ENCODE measurements at places on chromosomes 12 and 14.

- DNase-seq = no peak
These were observed 23.4 kb downstream of the ASPG start for GRCh38 chr14:104108570-104109541.

DNA sequence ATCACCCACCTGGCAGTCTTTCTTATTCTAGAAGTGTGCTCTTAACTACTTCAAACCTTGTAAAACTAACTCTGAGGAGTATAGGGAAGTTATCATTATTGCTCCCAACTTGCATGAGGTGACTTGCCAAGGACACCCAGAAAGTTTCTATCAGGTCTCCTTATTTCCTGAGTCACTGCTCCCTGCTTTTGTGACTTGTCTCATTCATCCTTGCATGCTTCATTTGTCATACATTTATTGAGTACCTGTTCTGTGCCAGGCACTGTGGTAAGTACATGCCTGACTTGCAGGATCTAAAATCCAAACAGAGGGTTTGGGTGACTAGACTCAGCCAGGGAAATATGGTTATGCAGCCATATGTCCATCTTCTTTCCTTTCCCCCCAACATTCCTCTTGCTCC lies 25.5 kb downstream of the CFAP251 start:
- DNase-seq = no peak

- DNase-seq = no peak
These were observed 38.1 kb upstream of the PIWIL1 start for GRCh38 chr12:130299574-130299973.

DNA sequence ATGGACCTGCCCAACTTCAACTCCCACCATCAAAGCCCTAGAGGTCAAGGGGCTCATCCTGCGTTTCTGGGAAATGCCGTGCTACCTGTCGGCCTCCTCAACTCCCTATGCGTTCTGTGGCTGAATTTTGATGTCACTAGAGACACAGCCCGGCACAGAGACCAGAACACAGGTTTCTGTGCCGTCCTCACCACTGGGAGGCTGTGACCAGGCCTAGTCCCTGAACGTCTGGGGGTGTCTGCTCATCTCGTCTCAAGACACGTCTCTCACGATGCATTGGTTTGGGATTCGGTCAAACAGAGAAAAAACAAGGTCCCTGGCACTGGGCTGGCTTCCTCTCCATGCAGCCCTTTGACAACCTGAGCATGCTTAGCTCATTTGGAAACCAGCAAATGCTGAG lies 33.5 kb downstream of the SLC15A4 start:
- DNase-seq = no peak

- DNase-seq = no peak
These were observed 6.7 kb downstream of the FAM222A start for GRCh38 chr12:109720152-109720856.

GRCh38 chr14:72709916-72710611 lies 183.8 kb downstream of the DPF3 start:
- no peak for DNase-seq

- peak; percentile 34 for DNase-seq
These were observed at the start of gene RAB15 for GRCh38 chr14:64971943-64972791. RAB15 (minus strand) TSS chr14:64972336; CDS start chr14:64972076, 260 bp downstream.

GRCh38 chr12:127607146-127607725 lies 659.7 kb upstream of the TMEM132C start:
- no peak for DNase-seq

GRCh38 chr12:537772-538171 lies 78.0 kb downstream of the B4GALNT3 start:
- no peak for DNase-seq

- DNase-seq = no peak
These were observed 225.7 kb downstream of the NUAK1 start for GRCh38 chr12:105912882-105913678.

- no peak for DNase-seq
These were observed 762 bp downstream of the RABGGTA start for GRCh38 chr14:24270537-24271133.

GRCh38 chr14:81991998-81992397 lies 458.3 kb upstream of the SEL1L start:
- DNase-seq = no peak

GRCh38 chr14:50516091-50516490 lies 16.3 kb downstream of the MAP4K5 start:
- no peak for DNase-seq

GRCh38 chr14:33332497-33332896 lies 393.8 kb downstream of the NPAS3 start:
- no peak for DNase-seq

DNA sequence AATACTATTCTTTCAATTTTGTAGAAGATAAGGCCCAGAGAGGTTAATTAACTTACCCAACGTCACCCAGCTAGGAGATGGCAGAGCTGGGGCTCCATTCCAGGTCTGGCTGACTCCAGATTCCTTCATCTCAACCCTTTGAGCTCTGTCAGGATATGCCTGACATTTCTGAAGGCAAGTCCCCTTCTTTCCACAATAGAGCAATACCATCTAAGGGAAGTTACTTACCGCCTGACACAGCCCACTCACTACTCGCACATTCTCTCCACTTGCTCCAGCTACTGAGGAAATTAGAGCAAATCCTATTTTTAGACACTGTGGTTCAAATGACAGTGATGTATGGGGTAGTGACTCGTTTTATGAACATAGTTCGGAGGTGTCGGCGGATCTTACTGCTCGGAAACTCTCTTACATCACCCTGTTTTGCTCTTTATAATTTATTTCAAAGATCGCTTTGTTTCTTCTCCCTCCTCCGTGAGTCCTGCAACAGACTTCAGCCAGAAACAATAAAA lies 2.0 kb upstream of the WSCD2 start:
- DNase-seq = no peak

GRCh38 chr14:104137297-104138097 lies 890 bp upstream of the KIF26A start:
- peak; percentile 71 for DNase-seq

DNA sequence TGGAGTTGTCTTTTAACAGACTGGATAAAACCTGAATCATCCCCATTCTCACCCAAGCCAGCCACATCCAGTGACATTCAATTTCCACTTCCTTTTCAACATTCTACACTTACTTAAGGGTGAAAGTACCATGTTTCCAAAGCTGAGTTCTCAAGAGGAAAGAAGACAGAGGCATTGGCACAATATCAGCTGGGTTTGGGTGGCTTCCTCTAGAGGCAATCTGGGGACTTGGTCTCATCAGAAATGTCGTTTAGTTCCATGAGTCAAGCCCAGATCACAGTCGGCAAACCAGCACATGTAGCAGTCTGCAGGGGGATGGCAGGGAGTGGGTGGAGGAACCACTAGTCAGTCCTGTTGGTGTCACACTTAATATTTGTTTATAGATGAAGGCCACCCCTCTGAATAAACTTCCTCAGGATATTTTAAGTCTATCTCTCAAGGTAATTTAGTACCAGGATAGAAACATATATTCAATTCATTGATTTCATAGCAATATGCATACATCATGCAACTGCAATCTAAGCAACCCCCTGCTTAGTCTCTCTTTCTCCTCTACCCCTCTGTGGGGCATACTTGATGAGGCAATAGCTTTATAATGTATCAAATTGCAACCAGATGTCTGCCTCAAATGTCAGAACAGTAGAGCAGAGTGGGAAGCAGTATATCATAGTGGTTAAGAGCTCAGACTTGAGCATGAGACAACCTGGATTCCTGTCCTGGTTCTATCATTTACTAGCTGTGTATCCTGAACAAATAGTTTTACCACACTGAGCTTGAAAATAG lies 3.0 kb downstream of the SRRM4 start:
- no peak for DNase-seq

DNA sequence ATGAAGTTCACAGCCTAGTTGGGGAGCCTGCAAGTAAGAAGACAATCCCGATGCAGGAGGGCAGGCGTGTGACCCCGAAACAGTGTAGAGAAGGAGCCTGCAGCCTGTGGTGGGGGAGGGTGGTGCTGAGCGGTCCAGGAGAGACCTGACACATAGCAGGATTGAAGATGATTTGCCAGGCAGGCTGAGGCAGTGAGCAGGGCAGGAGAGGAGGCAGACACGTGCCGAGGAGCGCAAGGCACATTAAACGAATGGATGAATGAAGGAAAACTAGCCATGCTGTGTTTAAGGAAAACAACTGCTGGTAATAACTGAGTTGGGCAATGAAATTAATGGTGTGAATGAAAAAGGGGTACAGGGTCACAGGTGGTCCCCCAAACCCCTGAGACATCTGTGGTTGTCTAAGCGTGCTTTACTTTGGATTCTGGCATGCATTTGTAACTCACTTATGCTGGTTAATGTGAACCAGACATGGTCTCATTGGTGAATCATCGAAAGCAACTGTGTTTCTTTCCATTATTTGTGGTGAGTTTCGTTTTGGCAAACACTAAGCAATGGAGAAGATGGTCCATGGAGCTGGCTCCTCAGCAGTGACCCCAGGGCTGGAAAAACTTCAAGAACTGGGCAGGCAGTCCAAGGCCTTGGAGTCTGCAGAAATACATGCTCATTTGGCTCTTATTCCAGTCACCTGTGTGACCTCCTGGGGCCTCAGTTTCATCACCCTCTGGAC lies 96.9 kb upstream of the EVL start:
- no peak for DNase-seq

- no peak for DNase-seq
These were observed 362.3 kb upstream of the NOVA1 start for GRCh38 chr14:26959972-26960660.

DNA sequence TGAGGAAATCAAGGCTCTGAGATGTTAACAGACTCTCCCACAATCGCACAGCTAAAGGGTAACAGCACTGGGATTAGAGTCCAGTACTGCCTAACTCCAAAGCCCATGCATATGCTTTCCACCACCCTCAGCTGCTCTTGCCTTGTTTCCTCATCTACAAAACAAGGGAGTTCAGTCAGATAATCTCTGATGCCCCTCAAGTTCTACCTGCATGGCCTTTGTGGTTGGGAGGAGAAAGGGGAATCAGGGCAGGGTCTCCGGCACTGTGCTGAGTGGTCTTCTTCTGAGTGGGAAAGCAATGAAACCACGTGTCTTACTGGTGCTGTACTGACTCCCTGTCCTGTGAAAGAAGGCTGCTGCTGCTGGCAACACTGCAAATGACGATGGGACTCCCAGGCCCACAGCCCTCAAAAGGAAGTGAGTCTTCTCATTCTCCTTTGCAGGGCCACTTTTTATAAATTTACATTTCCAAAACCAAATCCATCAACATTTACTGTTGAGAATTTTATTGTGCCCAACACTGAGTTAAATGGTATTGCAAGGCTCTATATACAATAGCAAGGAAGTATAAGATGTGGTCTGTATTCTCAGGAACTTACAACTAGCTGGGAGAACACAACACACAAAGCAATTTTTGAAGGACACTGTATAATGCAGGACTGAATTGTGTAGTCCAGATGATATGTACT lies 19.7 kb upstream of the DUSP16 start:
- DNase-seq = no peak

DNA sequence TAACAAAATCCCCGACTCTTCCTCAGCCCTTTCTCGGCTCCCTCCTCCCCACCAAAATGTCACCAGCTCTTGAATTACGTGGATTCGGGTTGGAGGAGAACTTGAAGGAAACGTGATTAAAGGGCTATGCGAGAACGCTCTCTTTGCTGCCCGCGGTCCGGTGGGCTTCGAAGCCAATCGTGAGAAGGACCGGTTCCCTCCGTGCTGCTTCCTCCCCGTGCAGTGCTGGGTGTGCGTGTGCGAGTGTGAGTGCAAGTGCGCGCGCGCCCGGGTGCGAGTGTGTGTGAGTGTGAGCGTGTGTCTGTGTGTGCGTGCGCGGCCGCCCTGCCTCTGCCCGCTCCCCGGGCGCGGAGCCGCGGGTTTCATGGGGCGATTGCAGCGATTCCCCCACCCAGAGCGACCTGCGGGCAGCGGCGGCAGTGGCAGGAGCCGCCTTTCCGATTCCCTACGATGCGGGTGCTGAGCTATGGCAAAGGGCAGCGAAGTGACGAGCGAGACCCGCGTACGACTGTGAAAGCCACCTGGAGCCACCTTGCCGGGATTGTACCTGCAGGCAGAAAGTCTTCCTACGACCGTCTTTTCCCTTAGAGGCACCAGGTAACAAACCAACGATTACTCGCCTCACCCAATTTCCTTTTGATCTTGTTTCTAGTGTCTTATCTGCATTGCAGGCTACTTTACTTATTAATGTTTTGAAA lies 1.4 kb downstream of the LRFN5 start:
- DNase-seq = no peak

- no peak for DNase-seq
These were observed 50.3 kb downstream of the SYT1 start for GRCh38 chr12:78914859-78915331.

Measured in activated T-cell treated with anti-CD3 and anti-CD28 coated beads for 48 hours (primary cell).